Thoracic aorta (tissue), 2 donors: ENCODE measurements at places on chromosomes 11 and 22. TPM values are rescaled to one million over a fixed set of nuclear protein-coding genes. Genes with fewer than 3 reads are reported as not detected.

- no peak for DNase-seq
Observed at GRCh38 chr22:42833104-42833503, 24.0 kb downstream of the ARFGAP3 start.

DNA sequence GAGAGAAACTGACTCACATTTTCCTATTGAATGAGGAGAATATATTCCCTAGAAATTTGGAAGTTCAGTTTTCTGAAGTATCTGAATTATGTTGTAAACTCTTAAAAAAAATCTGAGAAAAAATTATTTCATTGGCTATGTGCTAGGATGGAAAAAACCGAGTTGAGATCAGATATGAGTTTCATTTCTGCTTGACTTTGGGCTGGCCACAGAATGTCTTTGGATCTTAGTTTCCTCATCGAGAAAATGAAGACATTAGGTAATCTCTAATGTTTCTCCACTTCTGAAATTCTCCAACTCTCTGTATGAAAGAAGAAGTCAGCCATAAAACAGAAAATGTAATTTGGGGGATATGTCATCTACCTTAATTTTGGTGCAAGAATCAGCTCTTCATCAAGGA lies 28.8 kb downstream of the SLN start:
- no peak for DNase-seq

- DNase-seq, result no peak
Observed at GRCh38 chr11:61967924-61968757, 707 bp upstream of the FTH1 start.

- DNase-seq, result no peak
Observed at GRCh38 chr11:70584498-70585235, 186.3 kb downstream of the CTTN start.

- no peak for DNase-seq
Observed at GRCh38 chr22:44351685-44352377, 39.1 kb upstream of the SHISAL1 start.

GRCh38 chr11:96235751-96236150 lies 107.2 kb downstream of the MAML2 start:
- no peak for DNase-seq

Gene SCUBE2
- 1.2 TPM for total RNA-seq
